ENCODE measurements at places on chromosomes 11 and 22. TPM values are rescaled to one million over a fixed set of nuclear protein-coding genes. Genes with fewer than 3 reads are reported as not detected.

- no peak for DNase-seq
These were observed 136.0 kb downstream of the SERGEF start for GRCh38 chr11:17876827-17877226.

The ELMOD1 gene
- total RNA-seq = not detected

- peak; percentile 51 for DNase-seq
These were observed 5.3 kb upstream of the OR52M1 start for GRCh38 chr11:4539603-4540219.

- no peak for DNase-seq
These were observed 137.0 kb downstream of the SERGEF start for GRCh38 chr11:17875891-17876290.

DNA sequence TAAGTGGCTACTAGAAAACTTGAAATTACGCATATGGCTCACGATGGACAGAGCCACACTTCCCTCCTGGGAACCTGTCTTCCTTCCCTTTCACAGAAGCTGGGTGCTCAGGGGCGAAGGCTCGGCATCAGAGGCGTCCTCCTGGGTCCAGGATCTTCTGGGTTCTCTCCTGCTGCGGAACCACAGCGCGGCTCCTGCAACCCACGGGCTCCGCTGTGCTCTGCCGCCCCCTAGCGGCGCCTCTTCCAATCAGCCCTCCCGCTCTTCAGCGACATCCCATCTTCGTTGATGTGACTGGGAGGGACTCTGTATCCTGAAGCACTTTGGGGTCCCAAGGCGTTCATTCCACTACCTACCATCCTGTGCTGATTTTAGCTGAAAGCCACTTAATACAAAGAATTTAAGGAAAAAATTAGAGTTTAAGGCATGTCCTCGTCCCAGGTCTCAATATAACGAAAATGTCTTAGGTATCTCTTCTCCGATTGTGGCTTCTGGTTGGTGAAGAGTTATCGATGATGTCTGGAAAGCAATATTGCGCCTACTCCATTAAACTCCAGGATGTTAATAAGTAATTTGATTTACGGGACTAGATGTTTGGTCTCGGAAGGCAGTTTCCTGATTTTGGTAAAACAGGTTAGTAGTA, 14.8 kb upstream of the RPS3 start:
- DNase-seq = peak; percentile 76

DNA sequence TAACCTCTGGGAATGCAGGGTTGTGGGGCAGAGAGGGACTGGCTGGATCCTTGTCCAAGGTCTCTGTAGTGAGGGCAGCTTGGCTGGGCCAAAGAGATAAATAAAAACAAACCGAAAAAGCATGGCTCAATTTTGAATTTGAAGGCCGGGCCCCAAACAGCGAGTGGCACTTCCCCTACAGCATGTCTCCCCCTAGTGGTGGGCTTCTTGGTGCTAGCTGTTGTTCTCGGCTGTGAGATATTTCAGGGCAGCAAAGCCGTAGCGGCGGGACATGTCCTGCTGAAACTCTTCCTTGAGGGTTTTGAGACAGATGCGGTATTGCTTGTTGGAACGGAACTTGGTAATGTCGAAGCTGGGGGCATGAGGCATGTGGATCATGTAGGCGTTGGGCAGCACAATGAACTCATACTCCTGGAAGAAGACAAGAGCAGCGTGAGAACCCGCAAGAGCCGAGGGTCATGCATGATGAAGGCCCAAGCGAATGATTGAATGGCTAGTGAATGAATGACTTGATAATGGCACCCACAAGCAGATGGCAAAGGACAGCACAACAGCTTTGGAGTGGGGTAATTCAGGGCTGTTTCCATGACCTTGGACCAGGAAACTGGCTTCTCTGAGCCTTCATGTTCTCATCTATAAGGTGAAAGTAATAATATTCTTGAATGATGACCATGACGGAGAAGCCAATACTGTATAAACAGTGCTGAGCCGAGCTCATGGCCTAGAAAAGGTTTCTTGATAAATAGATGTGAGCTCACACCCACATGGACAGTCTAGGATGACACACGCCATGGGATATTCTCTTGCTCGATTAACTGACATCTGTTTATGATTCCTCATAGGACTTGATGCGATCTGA, 216.3 kb upstream of the SYN3 start:
- DNase-seq = peak; percentile 28

- no peak for DNase-seq
These were observed 71.9 kb downstream of the MICAL2 start for GRCh38 chr11:12182302-12182675.

GRCh38 chr11:31690041-31690440, 121.1 kb downstream of the PAX6 start:
- DNase-seq = no peak

DNA sequence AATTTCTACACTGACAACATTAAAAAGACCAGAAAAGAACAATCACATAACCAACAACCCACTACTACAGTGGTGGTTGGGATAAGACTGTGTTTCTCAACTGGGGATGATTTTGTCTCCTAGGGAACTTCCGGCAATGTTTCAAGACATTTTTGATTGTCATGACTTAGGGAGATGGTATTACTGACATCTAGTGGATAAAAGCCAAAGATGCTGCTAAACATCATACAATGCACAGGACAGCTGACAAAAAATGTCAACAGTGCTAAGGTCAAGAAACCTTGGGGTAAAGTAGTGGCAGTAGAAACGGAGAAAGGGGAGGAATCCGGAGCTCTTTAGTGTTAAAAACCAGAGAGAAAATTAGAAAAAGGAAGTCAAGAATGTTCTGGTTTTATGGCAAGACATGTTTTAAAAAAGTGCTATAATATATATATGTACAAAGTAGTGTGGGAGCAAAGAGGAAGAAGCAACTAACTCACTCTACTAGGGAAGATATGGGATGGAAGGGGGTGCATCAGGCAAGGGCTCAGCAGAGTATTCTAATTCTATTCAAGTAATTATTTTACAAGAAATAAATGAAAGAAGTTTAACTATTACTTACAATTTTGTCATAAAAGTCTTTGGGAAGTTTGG, 37.2 kb downstream of the CKAP5 start:
- no peak for DNase-seq

The NLRP14 gene
- 0.12 TPM for total RNA-seq

GRCh38 chr11:116104498-116105174, 600.4 kb upstream of the CADM1 start:
- no peak for DNase-seq
